Astrocyte of the cerebellum (primary cell): ENCODE measurements at places on chromosomes 4 and X.

DNA sequence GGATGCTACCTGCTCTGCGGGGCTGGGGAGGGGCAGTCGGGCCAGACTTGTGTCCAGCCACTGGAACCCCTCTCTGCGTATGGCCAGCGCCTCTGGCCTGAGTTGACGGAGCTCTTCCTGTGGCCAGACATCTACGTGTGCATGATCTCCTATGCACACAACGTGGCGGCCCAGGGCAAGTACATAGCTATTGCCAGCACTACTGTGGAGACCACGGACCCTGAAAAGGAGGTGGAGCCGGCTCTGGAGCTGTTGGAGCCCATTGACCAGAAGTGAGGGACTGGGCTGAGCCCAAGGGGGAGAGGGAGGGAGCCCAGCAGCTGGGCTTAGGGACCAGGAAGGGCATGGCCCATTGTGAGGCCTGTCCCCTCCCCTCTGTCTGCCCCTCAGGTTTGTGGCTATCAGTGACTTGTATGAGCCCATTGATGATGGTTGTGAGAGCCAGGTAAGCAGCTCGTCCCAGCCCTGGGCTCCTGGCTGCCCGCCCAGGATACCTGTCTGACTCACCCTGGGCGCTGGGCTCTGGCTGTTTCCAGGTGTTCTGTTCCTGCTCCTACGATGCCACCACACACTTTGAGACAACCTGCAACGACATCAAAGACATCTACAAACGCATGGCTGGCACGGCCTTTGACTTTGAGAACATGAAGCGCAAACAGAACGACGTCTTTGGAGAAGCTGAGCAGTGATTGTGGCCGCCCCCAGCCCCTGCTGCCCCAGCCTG lies 1.8 kb upstream of the FAM50A start:
- no peak for DNase-seq

GRCh38 chr4:188551156-188551555 lies 411.9 kb downstream of the TRIML1 start:
- peak; percentile 15 for DNase-seq

- no peak for DNase-seq
These were observed 674 bp downstream of the SEC24B start for GRCh38 chr4:109434007-109434971.

GRCh38 chr4:155679343-155679742 lies 12.7 kb downstream of the GUCY1A1 start:
- no peak for DNase-seq

DNA sequence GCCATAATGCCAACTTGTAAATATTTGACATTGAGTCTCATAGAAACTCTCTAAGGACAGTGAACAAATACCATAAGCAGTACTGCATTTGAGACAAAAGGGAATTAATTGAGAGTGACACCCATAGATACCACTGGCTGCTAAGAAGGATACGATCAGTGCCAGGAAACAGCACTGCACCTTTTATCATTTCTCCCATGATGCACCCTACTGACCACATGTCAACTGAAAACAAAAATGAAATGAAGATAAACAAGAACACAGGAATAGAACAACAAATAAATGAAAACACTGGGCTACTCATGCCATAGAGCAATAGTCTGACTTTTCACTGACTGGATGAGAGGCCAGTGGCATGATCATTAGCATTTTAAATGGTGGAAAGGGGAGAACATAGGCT lies 270.8 kb downstream of the MAPK10 start:
- DNase-seq, result no peak
